GF-D8 (cell line): ENCODE measurements at places on chromosomes 7 and 10.

GRCh38 chr10:123038782-123039631 is 30.2 kb downstream of the ACADSB start:
- peak; percentile 55 for DNase-seq

DNA sequence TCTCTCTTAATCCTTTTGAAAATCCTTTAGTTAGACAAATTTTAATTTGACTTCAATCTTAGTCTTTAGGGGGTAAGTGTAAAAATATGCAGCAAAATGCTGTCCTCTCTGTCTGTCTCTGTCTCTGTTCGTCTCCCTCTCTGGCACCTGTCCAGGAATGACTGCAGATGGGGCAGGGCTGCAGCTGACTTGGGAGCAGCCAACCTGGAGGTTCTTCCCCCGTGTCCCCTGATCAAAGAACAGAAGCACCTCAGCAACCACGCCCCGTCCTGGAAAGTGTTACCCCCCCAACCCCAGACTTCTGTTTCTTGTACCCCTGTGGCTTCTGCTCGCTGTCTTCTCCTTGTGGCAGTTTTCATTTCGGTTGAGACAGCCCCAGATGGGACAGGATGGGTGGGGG is 141.6 kb upstream of the NPS start:
- no peak for DNase-seq

DNA sequence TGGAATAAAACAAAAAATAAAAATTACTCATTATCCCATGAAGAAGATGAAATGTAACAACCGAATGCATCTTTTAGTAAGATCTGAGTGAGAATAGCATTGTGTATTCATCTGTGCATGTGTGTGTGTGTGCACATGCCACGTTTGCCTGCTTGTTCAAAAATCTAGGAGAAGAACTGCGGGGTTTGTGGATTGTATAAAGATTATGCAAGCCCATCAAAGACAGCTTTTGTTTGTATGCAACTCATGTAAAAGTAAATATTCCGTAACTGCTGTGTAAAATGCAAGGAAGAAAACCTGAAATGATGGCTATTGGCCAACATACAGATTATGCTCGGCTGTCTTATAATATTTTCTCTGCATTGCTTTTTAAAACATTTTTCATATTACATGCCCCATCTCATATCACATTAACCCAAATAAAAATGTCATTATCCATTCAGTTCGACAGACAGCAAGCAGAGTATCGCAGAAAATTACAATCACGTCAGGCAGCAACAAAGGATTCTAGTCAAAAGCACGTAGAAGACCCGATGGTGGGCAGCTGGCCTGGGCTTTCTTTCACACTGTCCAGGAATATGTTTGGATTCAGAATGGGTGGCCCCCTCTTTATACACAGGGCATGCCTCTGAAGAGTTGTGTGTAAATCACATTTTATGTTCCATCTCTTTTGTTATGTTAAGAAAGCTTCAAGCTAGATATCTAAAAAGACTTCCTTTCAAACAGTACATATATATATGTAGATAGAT is 114.0 kb downstream of the PARP12 start:
- DNase-seq, result no peak

DNA sequence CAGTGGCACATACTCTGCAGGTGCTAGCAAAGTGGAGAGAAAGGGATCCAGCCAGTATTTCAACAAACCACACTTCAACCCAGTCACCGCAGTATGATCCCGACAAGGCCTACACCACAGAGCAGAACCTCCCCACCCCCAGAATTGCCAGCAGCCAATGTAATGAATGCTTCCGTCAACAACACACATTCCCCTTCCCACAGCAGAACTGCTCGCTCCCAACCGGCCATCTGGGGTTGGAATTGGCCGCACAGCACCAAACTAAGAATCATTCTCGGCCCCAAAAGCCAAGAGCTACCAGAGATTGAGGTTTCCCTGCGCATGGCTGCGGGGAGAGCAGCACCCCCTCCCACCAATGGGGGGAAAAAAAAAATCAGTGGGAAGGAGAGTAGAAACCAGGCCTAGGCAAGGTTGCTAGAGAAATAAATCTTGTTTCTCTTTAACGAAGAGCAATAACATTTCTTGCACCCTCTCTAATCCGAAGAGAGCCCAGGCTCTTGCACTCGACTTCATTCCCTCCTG is 1.1 kb downstream of the WASL start:
- peak; percentile 68 for DNase-seq

DNA sequence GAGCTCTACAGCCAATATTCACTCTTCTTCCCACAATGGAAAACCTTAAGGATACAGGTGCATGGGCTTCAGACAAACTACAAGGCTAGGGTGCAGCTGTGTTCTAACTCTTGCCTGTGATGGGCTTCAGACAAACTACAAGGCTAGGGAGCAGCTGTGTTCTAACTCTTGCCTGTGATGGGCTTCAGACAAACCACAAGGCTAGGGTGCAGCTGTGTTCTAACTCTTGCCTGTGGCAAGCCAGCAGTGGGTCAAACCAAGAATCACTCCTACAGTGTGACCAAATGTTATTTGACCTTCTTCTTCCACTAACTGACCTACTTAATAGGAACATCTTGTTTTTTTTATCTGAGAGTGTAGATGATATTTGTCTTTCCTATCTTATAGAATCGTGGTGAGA is 7.4 kb downstream of the SORCS1 start:
- no peak for DNase-seq

- DNase-seq, result no peak
Measured at GRCh38 chr10:124652200-124652599, 92.0 kb downstream of the FAM53B start.

DNA sequence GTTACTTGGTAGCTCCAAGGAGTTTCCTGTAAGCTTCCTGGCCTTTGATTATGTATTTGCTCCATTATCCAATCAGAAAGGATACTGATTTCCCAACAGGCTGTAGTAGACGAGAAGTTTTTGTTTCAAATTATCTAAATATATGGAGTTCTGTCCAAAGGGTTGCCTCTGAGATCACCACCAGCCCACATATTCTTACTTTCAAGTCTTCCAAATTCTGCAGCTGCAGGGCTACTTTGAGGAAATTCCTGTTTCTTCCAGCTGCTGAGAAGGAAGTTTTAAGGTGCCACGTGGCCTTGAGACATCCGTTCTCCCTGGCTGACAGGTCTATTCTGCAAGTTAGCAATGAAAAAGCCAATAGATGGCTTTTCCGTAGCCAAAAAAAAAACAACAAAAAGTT is 286.0 kb downstream of the TWIST1 start:
- no peak for DNase-seq

GRCh38 chr10:132898391-132899053 is 43.8 kb downstream of the CFAP46 start:
- DNase-seq, result no peak
